Mesenchymal stem cell (in vitro differentiated cells and primary cell): ENCODE measurements at places on chromosomes 16 and 17.

- H3K4me3 ChIP-seq, result no peak overlapping the region
- no peaks in the 10 kb centered on the region for H3K36me3 ChIP-seq
- H3K27ac ChIP-seq, result no peak overlapping the region
- no peak for DNase-seq
- H3K27me3 ChIP-seq, result no peaks in the 10 kb centered on the region
Measured at GRCh38 chr16:62642677-62643076, 606.4 kb upstream of the CDH8 start.

DNA sequence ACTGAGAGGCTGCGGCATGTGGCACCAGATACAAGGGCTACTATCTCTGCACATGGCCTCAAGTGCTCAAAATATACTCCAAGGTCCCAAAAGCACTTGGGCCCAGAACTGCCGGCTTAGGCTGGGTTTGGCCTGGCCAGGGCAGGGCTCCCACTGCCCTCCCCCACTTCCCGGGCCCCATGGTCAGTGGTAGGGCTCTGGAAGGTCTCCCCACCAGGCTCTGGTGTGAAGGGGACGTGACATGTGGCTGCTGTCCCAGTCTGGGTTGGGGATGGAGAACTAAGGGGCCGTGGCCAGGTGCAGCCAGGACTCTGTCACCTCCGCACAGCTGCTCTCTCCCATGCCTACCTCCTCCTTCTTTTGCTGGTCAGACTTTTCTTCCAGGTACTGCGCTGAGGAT is 5.7 kb upstream of the PAM16 start:
- no peaks in the 10 kb centered on the region for H3K27me3 ChIP-seq
- H3K27ac ChIP-seq, result no peak overlapping the region
- H3K4me3 ChIP-seq, result no peak overlapping the region
- no peak for DNase-seq
- H3K36me3 ChIP-seq, result peaks cover 1% of the 10 kb centered on the region

GRCh38 chr16:78903843-78904242 is 696.7 kb downstream of the MAF start:
- H3K4me3 ChIP-seq, result no peak overlapping the region
- no peaks in the 10 kb centered on the region for H3K4me1 ChIP-seq
- no peak overlapping the region for H3K27ac ChIP-seq
- DNase-seq, result no peak

- H3K4me1 ChIP-seq, result peaks cover 24% of the 10 kb centered on the region
- no peak overlapping the region for H3K27ac ChIP-seq
- no peak overlapping the region for H3K4me3 ChIP-seq
- H3K36me3 ChIP-seq, result no peaks in the 10 kb centered on the region
Measured at GRCh38 chr16:1152123-1152638, 725 bp upstream of the CACNA1H start.

DNA sequence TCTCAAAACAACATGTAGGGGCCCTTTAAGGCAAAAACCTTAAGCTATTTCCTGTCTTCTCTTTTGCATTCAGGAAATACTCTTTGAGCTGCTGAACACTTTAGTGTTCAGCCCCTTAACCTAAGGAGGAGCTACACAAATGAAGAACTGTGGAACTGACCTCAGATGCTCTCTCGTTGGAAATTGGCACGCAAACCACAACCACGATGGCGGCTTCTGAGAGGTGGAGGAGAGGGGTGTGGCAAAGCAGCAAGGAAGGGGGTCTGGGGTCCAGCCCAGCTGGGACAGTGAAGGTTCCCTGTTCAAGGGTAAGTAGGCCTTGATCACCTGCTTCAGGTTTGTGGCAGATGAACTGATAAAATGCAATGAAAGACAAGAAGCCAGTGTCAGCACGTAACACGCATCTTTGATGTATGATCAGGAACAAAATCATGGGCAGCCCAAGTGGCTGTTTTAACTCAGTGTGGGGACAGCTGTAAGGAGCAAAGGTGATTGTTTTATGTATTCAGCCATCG is 291.6 kb upstream of the TNRC6C start:
- H3K36me3 ChIP-seq, result no peaks in the 10 kb centered on the region
- H3K27me3 ChIP-seq, result peaks cover under 1% of the 10 kb centered on the region
- DNase-seq, result no peak
- H3K4me3 ChIP-seq, result no peak overlapping the region
- H3K27ac ChIP-seq, result no peak overlapping the region

GRCh38 chr16:5730783-5731182 is 633.2 kb upstream of the EEF2KMT start:
- no peak overlapping the region for H3K4me3 ChIP-seq
- no peak for DNase-seq
- H3K36me3 ChIP-seq, result no peaks in the 10 kb centered on the region
- H3K27me3 ChIP-seq, result no peaks in the 10 kb centered on the region
- no peak overlapping the region for H3K27ac ChIP-seq

DNA sequence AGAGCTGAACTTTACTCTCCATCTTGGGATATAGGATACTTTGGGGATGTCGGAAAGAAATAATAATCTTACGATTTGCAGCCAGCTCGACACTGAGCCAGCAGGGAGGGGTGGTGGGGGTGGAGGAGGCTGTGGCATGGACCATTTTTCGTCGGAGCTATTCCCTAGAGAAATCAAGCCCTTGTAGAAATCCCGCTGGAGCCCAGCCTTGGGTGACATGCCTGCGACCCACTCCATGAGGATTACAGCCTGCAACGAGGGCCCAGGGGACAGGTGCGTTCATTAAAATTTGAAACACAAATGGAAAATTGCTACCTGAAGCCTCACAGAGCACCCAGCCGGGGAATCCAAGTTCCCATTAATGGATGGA is 82.8 kb upstream of the GSE1 start:
- H3K27ac ChIP-seq, result no peak overlapping the region
- H3K36me3 ChIP-seq, result no peaks in the 10 kb centered on the region
- no peak overlapping the region for H3K4me3 ChIP-seq
- peaks cover 10% of the 10 kb centered on the region for H3K4me1 ChIP-seq

DNA sequence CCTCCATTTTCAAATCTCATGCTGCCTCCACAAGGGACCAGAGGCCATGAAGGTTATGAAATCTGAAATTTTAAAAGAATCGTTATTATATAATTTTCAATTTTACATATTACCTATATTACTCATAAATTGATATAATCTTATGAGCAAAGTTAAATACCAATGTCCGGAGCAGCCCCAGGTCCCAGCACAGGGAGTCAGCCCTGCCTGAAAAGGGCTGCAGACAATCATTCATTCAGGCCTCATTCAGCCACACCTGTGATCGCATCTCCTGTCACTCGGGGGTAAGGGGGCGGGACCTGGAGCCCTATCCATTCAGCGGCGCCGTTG is 172.5 kb downstream of the AHSP start:
- H3K4me1 ChIP-seq, result peaks cover 8% of the 10 kb centered on the region
- no peak overlapping the region for H3K27ac ChIP-seq
- peaks cover 28% of the 10 kb centered on the region for H3K27me3 ChIP-seq
- H3K4me3 ChIP-seq, result peak overlapping the region; percentile 60
- H3K36me3 ChIP-seq, result peaks cover 24% of the 10 kb centered on the region

DNA sequence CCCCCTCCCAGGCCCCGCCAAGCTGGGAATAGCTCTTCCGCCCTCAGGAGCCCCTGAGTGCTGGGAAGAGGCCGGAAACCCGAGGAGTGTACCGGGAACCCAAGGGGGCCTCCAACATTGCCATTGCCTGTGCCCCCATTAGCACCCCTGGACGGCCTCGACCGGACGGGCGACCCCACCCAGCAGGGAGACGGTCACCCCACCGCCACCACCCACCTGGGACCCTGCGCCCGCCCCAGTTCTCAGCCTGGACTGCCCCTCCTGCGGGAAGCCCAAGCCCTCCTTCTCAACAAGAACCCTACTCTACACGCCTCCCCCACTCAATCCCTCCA is 2.0 kb downstream of the CARHSP1 start:
- peak overlapping the region; percentile 85 for H3K27ac ChIP-seq
- no peaks in the 10 kb centered on the region for H3K27me3 ChIP-seq
- H3K4me1 ChIP-seq, result peaks cover 52% of the 10 kb centered on the region
- H3K36me3 ChIP-seq, result peaks cover 14% of the 10 kb centered on the region
- no peak for DNase-seq
- peak overlapping the region; percentile 87 for H3K4me3 ChIP-seq

GRCh38 chr17:50559674-50560184 is 786 bp upstream of the CACNA1G start:
- peaks cover 32% of the 10 kb centered on the region for H3K4me1 ChIP-seq
- peaks cover 25% of the 10 kb centered on the region for H3K36me3 ChIP-seq
- DNase-seq, result peak; percentile 51
- peaks cover 59% of the 10 kb centered on the region for H3K27me3 ChIP-seq

- no peak overlapping the region for H3K27ac ChIP-seq
- no peaks in the 10 kb centered on the region for H3K36me3 ChIP-seq
- no peaks in the 10 kb centered on the region for H3K4me1 ChIP-seq
- no peak overlapping the region for H3K4me3 ChIP-seq
- no peak for DNase-seq
Measured at GRCh38 chr17:72079700-72080099, 41.1 kb upstream of the SOX9 start.

DNA sequence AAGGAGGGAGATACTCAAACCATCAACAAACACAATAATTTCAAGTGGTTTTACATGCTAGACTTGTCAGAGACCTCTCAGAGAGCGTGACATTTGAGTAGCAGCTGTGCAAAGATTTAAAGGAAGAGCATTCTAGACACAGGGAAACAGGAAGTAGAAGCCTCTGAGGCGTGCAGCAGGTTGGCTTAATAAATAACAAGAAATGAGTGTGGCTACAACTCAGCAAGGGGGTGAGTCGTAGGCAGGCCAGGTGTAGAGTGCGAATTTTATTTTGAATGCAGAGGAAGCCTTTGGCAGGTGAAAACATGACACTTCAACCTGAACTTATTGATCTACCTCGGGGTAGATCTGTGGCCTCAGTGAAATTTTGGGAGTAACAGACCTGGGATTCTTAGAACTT is 73.2 kb upstream of the MRTFB start:
- no peak overlapping the region for H3K4me3 ChIP-seq
- peak overlapping the region; percentile 52 for H3K27ac ChIP-seq
- peaks cover 4% of the 10 kb centered on the region for H3K4me1 ChIP-seq

GRCh38 chr17:43737722-43738121 is 20.9 kb downstream of the SOST start:
- peaks cover 4% of the 10 kb centered on the region for H3K4me1 ChIP-seq
- H3K27ac ChIP-seq, result no peak overlapping the region
- no peak for DNase-seq
- peaks cover under 1% of the 10 kb centered on the region for H3K27me3 ChIP-seq

DNA sequence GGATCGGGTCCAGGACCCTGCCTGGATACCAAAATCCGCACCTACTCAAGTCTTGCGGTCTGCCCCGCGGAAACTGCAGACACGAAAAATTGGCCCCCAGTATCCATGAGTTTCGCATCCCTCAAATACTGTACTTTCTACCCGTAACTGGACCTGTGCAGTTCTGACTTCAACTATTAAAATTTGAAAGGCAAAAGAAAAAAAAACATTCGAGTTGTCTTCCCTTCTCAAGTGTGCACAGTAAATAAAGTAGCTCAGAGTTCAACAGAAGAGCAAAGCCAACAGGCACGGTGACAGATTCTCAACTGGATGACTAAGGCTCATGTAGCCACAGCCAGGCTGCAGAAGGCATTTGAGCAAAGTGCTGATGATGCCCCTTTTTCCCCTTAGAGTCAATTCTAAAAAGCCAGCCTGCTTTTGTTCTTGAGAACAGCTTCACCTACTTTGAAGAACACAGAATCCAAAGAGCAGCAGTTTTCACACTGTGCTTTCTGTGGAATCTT is 32.5 kb downstream of the MARF1 start:
- peaks cover 6% of the 10 kb centered on the region for H3K4me1 ChIP-seq
- no peaks in the 10 kb centered on the region for H3K27me3 ChIP-seq
- peak; percentile 42 for DNase-seq

GRCh38 chr17:65246252-65246651 is 109.1 kb downstream of the RGS9 start:
- H3K4me3 ChIP-seq, result no peak overlapping the region
- H3K36me3 ChIP-seq, result no peaks in the 10 kb centered on the region
- H3K4me1 ChIP-seq, result no peaks in the 10 kb centered on the region
- no peak overlapping the region for H3K27ac ChIP-seq
- DNase-seq, result no peak

DNA sequence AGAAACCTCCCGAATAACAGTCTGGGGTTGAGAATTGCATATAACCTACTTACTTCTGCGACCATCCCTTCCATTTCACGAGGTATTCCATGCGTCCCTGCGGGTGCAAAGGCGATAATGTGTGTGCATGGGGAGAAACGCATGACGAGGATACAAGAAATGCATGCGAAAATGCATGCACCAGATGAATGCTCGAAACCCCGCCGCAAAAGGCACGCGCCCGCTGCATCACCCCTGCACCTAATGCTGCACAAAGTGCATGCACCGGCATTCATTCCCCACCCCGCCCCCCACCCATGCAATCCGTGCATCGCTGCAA is 474 bp downstream of the CBX8 start:
- H3K36me3 ChIP-seq, result peaks cover 14% of the 10 kb centered on the region
- no peak for DNase-seq
- H3K27ac ChIP-seq, result no peak overlapping the region
- H3K4me3 ChIP-seq, result peak overlapping the region; percentile 81

- peak overlapping the region; percentile 49 for H3K27ac ChIP-seq
- no peaks in the 10 kb centered on the region for H3K27me3 ChIP-seq
- no peak for DNase-seq
- H3K36me3 ChIP-seq, result no peaks in the 10 kb centered on the region
- H3K4me1 ChIP-seq, result peaks cover 9% of the 10 kb centered on the region
- H3K4me3 ChIP-seq, result no peak overlapping the region
Measured at GRCh38 chr16:81318711-81319110, 3.9 kb downstream of the GAN start.

GRCh38 chr17:40320756-40321523 is 12.0 kb downstream of the RARA start:
- H3K27ac ChIP-seq, result no peak overlapping the region
- H3K27me3 ChIP-seq, result no peaks in the 10 kb centered on the region
- H3K4me3 ChIP-seq, result peak overlapping the region; percentile 88
- peaks cover 70% of the 10 kb centered on the region for H3K4me1 ChIP-seq
- DNase-seq, result no peak

DNA sequence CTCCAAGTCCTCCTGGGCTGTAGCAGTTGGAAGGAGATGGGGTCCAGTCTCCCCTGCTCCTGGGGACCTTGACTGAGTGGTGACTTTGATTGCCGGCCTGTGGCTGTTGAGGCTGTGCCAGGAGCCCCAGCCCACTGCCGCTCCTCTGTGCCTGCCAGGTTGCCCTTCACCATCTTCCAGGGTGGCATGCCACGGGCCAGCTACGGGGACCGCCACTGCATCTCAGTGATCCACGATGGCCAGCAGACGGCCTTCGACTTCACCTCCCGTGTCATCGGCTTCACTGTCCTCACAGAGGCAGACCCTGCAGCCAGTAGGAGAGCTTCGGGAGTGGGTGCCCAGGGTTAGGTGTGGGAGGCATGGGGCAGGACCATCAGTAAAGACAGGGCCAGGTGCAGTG is 23.4 kb upstream of the MYO15B start:
- no peak overlapping the region for H3K4me3 ChIP-seq
- peaks cover 13% of the 10 kb centered on the region for H3K36me3 ChIP-seq
- H3K27me3 ChIP-seq, result no peaks in the 10 kb centered on the region

DNA sequence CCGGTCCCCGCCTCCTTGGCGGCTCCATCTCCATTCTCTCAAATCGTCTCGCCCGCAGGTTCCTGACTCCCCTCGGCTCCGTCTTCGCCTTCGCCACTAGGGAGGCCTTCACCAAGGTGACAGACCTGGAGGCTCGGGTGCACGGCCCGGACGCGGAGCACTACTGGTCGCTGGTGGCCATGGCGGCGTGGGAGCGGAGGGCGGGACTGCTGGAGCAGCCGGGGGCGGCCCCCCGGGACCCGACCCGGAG is 862 bp downstream of the GLTPD2 start:
- peaks cover 15% of the 10 kb centered on the region for H3K4me1 ChIP-seq
- no peak overlapping the region for H3K27ac ChIP-seq
- peak overlapping the region; percentile 86 for H3K4me3 ChIP-seq
- peaks cover 10% of the 10 kb centered on the region for H3K27me3 ChIP-seq
- no peak for DNase-seq
